ENCODE measurements at places on chromosomes 12 and 14.
A peak's percentile ranks its signal among the peaks of the same experiment; 100 is the strongest.

- DNase-seq: no peak
Observed at GRCh38 chr12:3647504-3647903, 105.4 kb downstream of the CRACR2A start.

- no peak for DNase-seq
Observed at GRCh38 chr12:54975272-54975671, 9.3 kb downstream of the TESPA1 start.

DNA sequence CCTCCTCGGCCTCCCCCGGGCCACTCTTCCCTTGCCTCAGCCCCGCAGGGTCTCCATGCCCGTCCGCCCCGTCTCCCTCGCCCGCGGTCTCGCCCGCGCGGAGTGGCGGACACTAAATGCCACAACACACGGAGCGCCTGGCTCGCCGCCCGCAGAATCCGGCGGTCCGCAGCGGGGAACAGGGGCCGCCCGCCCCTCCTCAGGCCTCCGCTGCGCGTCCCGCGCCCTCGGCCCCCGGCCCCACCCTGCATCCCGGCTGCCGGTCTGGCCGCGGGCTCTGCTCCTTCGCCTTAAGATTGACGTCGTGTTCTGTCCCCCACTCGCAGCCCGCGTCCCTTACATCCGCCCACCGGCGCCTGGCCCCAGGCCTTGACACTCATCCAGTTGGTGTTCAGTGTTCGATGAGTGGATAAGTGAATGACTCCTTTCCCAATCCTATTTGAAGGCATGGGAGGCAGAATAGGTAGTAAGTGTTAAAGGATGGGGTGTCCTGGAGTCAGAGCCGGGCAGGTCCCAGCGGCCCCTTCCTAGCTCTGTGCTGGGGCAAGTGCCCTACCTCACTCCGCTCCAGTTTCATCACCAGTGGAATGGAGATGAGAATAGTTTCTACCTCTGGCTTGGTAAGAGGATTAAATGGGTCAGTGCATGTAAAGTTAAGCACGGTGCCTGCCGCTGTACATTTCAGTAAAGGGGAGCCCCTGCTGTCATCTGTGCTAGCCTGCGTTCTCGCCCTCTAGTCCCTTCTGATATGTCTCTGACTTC is 622 bp downstream of the TECPR2 start:
- DNase-seq: peak; percentile 26

GRCh38 chr12:11754256-11754655 is 104.8 kb downstream of the ETV6 start:
- no peak for DNase-seq

GRCh38 chr12:94488463-94488862 is 28.8 kb upstream of the CEP83 start:
- no peak for DNase-seq

DNA sequence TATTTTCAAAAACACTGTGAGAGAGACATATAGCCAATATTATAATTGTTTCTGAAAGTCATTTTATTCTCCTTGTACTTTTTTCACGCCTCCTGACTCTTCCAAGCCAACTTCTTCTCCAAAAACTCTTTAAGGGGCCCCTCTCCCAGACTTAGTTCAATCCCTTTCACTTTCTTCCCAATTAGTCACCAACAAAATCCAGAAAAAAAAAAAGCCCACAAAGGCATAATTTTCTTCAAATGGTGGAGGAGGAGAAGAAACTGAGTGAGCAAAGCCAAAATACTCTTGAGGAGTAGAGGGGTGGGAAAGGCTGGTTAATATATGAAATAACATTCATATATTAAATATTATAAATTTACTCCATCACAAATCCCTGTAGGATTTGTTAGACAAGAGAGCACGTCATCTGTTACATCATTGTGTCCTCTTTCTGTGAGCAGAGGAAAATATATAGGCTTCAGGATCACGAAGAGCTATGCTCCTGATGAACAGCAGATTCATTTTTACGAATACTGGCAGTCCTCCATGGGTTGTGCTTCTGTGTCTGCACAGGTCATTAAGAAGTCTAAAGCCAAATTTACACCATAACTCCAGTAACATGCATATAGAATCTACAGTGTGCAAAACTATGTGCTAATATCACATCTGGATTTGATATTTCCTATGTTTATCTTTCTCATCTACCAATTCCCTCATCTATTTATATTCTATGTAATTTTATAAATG is 25.9 kb upstream of the NID2 start:
- DNase-seq: no peak

DNA sequence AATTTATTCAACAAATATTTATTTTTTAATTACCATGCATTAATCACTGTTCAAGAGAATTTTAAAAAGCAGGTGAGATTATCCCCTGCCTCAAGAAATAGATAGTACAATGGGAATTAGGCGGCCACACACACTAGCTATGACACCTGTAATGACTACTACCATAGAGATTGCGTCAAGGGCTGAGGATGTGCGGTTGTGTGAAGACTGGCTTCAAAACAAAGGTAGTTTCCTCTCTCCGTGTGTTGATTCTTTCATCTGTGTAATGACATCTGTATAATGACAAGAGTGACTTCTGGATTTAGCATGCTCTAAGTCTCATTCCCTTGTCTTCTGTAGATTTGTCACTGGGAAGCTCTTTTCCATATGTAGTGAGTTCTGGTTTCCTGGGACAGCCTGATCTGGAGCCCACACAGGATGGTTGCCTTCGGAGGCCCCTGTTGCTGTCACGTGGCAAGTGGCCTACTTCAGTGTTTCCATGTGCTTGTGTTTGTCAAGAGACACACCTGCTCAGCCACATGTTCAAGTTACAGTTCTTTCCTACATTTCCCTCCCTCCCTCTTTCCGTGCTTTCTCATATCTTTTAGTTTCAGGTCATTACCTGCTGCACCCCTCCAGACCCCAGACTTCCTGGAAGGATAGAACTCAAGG is 64.3 kb downstream of the GALNT8 start:
- DNase-seq: no peak

GRCh38 chr12:53551889-53552291 is 44.6 kb upstream of the NPFF start:
- DNase-seq: no peak

- peak; percentile 46 for DNase-seq
Observed at GRCh38 chr14:102594514-102595175, 2.2 kb downstream of the RCOR1 start.

DNA sequence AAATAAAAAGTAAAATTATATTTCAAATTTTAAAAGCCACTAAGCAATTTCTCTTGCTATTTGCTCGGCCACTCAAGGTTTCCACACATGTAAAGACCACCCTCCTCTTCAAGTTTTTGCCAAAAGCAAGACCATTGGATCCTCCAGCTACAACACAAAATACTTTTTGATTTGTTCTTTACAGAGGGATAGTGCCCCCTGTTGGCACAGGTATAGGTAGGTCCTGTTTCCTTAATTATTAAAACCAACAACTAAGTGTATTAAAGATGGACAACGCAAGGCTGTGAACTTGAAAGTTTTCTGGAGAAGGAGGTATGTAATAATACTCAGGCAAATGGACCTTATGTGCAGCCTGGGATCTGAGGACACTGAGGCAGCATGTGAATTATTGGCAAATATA is 23.8 kb downstream of the ATP6V1D start:
- no peak for DNase-seq

GRCh38 chr12:53954694-53955035 is at the start of gene HOXC12:
HOXC12 (plus strand) TSS chr12:53954903; CDS start chr12:53954930, 27 bp downstream.
- no peak for DNase-seq

DNA sequence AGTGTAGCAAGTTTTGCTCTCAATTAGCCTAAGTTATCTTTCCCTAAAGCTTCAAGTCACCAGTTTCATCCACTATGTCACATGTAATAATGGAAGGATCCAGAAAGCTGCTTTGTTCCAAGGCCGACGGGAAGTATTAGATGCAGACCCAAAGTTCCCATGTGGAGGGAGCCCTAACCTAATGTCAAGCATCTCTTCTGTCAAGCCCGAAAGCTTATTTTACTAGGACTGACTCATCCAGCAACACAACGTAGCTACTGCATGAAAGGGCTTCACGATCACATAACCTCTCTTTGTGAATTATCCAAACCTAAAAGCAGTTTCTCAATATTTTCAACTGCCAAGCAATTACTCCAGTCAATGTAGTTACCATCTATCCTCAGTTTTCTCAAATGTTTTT is 133.4 kb downstream of the SLC6A15 start:
- no peak for DNase-seq

GRCh38 chr14:37413504-37414003 is 181.5 kb downstream of the FOXA1 start:
- no peak for DNase-seq

DNA sequence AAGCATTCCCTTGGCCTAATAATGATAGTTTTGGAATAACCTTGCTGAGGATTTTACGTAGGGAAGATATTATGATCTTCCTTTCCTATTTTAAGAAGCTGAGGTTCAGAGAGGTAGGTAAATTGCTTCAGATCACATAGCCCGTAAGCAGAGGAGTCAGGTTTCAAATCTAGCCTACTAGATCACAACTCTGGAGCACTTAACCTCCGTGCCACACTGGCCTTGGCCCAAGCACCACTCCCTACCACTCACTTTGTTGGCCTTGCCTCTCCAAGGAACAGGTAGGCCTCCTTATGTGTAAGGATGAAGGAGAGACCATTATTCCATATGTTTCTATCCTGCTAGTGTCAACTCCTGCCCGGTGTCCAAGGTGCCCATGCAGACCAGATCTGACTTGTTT is 12.4 kb upstream of the ACOT1 start:
- no peak for DNase-seq

DNA sequence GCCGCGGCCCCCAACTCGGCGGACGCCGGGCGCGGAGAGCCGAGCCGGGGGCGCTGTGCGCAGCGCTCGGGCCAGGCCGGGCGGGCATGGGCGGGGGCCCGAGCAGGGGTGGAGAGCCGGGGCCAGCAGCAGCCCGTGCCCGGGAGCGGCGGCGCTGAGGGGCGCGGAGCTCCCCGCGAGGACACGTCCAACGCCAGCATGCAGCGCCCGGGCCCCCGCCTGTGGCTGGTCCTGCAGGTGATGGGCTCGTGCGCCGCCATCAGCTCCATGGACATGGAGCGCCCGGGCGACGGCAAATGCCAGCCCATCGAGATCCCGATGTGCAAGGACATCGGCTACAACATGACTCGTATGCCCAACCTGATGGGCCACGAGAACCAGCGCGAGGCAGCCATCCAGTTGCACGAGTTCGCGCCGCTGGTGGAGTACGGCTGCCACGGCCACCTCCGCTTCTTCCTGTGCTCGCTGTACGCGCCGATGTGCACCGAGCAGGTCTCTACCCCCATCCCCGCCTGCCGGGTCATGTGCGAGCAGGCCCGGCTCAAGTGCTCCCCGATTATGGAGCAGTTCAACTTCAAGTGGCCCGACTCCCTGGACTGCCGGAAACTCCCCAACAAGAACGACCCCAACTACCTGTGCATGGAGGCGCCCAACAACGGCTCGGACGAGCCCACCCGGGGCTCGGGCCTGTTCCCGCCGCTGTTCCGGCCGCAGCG is 639 bp downstream of the FZD10 start:
- no peak for DNase-seq

DNA sequence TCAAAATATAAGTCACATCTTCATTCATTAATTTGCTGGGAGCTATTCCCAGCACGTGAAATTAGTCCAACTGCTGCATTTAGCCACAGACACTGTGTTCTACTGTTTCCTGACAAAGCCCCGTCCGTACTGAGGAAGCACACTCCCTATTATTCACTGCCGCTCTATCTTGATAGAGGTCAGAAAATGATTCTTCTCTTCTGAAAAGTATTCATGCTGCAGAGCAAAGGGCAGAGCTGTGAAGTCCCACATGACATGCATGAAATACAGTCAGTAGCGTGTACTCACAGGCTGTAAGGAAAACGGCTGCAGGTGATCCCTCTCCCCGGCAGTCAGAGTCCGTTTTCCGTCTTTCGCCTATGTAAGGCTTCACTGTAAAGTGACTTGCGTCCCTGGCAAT is 302.5 kb upstream of the FKBP4 start:
- DNase-seq: no peak

DNA sequence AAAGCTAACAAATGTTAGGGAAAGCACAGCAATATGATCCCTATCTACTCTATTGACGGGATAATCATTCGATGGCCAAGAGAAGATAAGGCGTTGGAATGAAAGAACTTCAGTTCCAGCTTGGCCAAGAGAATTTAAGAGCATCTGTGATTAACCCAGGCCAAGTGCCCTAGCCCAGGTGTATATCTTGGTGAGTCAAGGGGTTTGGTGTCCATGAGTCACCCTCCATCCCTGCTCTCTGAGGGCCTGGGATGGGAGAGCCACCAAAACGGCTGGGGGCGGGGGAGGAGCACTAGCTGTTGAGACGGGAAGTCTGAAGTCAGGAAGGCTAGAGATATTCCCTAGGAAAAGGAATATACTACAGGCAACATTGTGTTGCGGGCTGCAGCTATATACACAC is 13.0 kb downstream of the TBPL2 start:
- no peak for DNase-seq

DNA sequence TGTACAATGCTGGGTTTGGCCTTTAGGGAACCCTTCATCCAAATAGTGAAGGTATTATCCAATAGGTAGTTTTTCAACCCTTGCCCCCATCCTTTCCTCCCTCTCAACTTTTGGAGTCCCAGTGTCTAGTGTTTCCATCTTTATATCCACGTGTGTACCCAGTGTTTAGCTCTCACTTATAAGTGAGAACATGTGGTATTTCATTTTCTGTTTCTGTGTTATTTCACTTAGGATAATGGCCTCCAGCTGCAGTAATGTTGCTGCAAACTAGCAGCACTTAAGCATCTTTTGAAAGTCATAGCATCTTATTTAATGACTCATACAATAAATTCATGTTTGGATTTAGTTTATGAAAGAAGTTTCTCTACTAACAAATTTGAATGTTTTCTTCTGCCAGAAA is 442.5 kb downstream of the NELL2 start:
- no peak for DNase-seq

Data from stimulated activated CD8-positive, alpha-beta memory T cell treated with anti-CD3 and anti-CD28 coated beads, Interleukin-15, amount 100 ng/mL, for 48 hours (primary cell).